Inflammatory macrophage treated with lipopolysaccharide for 4 hours (primary cell): ENCODE measurements at places on chromosomes 11 and 22.

DNA sequence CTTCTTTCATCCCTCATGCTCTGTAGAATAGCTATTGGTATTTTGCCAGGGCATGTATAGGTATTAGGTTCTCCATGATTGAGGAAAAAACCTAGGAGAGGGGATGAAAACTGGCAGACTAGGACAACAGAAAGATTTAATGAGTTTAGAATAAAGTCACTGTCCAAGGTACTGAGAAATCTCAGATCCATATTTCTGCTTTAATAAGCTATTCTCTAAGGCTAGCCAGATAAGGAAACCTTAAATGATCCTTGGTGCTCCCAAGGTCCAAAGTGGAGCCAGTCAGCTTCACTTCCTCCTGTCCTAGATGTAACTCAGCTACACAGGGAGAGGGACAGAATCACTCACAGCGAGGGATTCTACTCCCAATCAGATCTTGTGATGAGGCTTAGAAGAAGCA is 13.7 kb upstream of the CSNK2A3 start:
- no peak for DNase-seq

- no peak for DNase-seq
These were observed 82.8 kb upstream of the PRDM11 start for GRCh38 chr11:45063669-45064068.

- DNase-seq = no peak
These were observed 45.6 kb downstream of the IGLL5 start for GRCh38 chr22:22933100-22933806.

GRCh38 chr11:20541503-20541902 is 57.9 kb upstream of the SLC6A5 start:
- DNase-seq = no peak

DNA sequence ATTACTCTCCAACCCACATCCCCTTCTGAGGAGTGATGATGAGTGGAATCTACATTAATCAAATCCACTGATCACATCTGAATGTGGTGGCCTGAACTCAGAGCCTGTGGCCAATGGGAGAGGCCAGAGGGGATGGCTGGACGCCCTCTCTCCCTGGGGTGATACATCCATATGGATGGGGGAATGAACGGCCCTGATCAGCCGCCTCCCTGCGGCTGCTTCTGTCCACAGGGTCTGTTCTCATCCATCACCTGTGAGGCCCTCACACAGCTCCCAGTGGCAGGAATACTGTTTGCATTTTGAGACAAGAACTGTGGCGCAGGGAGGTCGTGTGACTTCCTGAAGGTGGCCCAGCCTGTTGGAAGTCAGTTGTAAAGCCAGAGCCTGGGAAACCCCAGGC is 78.3 kb upstream of the SHISAL1 start:
- no peak for DNase-seq
